ENCODE measurements at places on chromosomes 5 and 9.

- no peak for DNase-seq
Measured at GRCh38 chr5:179408611-179409010, 63.4 kb upstream of the ADAMTS2 start.

GRCh38 chr5:160289356-160289651 is 23.1 kb downstream of the CCNJL start:
- DNase-seq: no peak

DNA sequence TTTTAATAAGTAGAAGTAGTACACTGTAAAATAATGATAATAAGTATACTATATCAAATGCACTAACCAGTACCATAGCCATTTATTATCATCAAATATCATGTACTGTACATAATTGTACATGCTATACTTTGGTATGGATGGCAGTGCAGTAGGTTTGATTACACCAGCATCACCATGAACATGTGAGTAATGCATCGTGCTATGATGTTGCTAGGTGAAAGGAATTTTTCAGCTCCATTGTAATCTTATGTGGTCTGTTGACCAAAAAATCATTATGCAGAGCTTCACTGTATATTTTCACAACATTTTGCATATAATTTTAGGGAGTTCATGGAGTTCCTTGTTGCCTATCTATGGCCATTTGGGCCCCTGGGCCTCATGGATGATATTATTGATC is 72.2 kb upstream of the HMHB1 start:
- no peak for DNase-seq

DNA sequence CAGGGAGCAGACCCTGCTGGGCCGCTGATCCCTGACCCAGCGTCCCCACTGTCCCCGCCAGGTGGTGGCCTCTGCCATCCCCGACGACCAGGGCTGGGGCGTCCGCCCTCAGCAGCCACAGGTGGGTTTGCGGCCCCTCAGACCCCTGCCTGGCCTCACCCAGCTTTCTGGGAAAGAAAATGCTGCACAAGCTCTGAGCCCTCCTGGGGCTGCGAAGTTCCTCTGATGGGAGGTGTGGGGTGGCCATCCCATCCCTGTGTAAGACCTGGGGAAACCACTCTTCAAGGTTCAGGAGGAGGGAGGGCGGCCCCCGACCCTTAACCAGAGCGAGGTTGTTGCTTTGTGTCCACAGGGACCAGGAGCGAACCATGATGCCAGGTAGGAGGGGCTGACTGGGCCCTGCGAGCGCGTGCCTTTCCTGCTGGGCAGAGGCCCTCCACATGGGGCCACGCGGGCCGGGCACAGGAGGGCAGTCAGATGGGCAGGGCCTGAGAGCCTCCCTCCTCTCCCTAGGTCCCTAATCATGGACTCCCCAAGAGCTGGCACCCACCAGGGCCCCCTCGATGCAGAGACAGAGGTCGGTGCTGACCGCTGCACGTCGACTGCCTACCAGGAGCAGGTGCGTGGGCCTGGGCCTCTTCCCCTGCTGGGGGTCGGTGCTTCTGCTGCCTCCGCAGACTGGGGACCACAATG is 7.7 kb downstream of the NOXA1 start:
- no peak for DNase-seq

DNA sequence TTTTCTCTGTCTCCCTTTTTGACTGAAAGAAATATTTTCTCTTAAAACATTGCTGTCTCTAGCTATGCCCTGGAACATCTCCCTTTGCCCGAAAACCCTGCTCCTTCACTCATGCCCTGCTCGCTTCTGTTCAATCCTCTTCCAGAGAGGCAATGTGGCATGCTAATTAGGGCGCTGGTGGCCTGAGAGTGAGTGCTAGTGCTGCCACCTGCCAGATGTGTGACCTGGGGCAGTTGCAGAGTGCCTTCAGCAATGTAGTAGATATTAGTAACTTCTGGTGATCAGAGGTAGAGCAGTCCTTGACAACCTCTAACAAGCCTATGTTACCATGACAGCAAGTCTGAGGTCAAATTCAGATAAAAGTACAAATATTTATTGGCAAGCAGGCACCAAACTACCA is 119.5 kb upstream of the OSMR start:
- no peak for DNase-seq

- DNase-seq: no peak
Measured at GRCh38 chr5:99176186-99176585, 247.4 kb upstream of the CHD1 start.

DNA sequence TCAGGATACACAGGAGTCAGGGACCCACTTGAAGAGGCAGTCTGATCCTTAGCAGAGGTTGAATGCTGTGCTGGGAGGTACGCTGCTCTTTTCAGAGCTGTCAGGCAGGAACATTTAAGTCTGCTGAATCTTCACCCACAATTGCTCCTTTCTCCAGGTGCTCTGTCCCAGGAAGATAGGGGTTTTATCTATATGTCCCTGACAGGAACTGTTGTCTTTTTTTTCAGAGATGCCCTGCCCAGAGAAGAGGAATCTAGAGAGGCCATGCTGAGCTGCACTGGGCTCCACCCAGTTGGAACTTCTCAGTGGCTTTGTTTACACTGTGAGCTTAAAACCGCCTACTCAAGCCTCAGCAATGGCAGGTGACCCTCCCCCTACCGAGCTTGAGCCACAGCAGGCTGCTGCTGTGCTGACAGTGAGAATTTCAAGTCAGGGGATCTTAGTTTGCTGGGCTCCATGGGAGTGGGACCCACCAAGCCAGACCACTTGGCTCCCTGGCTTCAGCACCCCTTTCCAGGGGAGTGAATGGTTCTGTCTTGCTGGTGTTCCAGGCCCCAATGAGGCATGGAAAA is 169.0 kb downstream of the FBXL17 start:
- DNase-seq: no peak

DNA sequence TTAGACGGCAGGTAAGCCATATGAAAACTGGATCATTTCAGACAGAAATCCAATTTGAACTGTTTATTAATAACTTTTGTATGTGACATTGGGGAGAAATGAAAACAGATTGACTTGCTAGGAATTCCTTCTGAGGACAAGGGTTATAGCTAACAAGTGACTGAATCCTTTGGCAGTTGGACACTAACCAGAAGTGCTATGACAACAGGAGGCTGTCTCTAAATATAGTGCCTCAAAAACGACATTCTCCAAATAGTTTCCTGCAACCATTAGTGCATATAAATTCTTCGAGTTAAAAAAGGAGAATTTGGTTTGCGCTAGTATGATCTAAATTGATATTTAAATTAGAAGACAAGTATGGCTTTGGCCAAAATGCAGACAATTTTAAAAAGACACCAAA is 338.6 kb downstream of the PTPRD start:
- no peak for DNase-seq

DNA sequence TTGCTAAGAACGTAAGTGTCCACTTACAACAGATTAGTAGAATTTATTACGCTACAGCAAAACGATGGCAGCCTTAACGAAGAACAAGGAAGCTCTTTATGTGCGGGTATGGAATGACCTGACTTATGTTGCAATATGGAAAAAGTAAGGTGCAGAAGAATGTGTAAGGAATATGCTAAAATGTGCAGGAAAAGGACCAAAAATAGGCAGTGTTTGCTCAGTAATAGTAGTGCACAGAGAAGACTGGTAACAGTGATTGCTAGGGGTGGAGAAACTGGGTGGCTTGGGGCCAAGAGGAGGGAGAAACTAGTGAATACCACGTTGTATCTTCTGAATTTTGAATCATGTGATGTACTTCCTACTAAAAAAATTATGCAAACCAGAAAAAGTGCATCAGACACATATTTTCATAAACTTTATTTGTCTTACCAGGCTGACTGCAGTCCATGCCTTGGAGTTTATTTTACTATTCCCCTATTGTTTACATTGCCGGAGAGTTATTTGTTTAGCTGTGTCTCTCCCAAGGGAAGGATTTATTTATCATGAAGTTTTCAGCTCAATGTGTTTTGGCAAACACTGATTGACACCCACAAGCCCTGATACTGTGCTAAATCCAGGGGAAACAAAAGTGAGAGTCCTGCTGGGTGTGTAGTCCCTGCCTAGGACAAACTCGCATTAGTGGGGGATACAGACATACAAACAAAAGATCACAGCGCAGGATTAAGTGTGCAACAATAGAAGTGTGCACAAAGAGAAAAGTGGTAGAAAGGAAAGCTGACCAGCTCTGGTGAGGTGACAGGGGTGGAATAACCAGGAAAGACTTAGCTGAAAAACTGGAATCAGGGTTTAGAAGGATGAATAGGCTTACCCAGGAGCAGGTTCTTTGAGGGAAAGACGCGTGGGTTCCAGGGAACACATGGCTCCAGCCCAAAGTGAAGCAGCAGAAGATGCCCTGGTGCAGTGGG is 34.0 kb upstream of the ZNF484 start:
- no peak for DNase-seq

DNA sequence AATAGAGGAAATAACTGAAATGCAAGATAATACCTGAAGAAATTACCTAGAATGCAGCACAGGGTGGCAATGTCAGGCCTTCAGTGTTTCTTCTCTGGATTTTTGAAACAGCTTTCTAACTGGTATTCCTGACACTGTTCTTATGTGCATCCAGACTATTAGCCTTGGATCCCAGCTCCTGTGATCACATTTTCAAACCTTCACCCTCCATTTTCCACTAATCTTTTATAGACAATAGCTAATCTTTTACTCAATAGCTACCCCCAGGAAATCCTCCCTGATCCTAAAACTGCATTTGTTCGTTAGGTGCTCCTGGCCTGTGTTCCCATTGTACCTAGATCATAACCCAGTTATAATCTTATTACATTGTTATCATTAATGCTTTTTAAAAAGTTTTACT is 101.5 kb upstream of the DHFR start:
- DNase-seq: no peak
